NCI-H1436 treated with DMSO at 0.1 percent for 48 hours (cell line): ENCODE measurements at places on chromosomes 7 and 10.

- no peak for DNase-seq
Observed at GRCh38 chr10:42734536-42734935, 48.1 kb upstream of the BMS1 start.

GRCh38 chr10:53406532-53406931 is 633.9 kb upstream of the MBL2 start:
- DNase-seq, result no peak

DNA sequence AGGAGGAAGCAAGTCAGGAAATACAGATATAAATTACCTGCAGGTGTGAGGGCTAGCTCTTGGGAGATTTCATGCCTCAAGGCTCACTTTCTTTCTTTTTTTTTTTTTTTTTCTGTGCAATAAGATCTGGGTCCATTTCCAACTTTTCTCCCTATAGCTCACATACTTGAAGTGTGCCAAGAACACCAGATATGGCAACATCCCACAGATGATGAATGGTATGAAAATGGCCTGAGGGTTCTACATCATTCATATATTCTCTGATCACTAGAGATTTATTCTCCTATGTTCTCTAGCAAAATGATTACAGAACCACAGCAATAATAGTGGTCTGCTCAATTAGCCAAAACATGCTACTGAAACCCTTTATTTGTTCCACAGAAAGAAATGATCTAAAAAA is 117.2 kb downstream of the LRRTM3 start:
- DNase-seq, result no peak

DNA sequence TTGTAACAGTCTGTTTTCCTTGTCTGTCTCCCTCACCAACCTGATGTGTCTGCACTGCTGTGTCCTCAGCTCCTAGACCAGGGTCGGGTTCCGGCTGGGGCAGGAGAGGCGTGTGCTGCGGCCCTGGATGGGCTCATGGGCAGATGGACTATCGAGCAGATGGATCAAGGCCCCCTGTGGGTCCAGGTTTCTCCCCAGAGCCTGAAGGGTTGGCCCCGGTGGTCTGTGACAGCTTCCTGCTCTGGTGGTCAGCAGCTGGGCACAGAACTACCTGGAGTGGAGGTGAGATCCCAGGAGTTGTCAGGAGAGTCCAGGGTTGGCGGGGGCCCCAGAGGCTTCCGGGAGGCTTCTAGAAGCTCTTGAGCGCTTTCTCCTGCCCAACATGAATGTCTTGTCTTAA is 75.1 kb downstream of the GRK5 start:
- DNase-seq, result no peak

- no peak for DNase-seq
Observed at GRCh38 chr7:44217852-44218402, 17.1 kb downstream of the YKT6 start.

DNA sequence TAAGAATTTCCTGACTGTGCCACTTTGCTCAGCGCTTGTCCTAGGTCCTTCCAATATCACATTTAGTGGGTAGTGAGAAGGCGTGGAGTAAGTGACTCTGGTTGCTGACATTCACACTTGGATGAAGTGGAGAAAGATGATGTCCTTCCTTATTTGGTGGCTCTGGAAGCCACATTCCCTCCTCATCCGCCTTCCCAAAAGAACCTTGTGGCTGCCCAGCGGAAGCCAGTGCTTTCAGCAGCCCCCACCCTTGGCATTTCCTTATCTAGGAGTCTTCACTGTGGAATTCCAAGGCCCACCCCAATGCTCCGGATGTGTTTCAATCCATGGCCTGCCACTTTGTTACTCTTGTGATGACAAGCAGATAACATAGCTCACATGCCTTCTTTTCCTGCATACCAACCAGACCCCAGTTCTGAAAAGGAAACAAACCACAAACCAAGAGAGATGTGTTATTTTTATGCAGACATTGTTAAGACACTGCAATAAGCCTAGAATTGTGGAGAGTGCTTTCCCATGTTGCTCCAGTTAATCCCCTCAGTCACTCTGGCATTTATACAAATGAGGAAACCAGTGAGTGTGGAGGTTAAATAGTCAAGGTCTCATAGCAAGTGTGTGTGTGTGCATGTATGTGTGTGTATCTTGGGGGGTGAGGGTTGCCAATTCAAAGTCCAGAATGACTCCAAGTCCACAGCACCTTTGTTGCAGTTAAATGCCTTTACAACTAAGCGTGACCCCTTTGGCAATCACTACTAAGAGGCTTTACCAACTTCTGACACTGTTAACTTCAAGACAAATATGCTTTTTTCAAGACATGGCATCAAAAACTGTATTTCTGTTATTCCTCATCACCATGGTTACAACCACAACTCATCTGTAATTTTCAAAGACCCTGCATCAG is 10.3 kb upstream of the ANKRD1 start:
- no peak for DNase-seq

GRCh38 chr10:3740157-3740871 is 44.7 kb downstream of the KLF6 start:
- no peak for DNase-seq

DNA sequence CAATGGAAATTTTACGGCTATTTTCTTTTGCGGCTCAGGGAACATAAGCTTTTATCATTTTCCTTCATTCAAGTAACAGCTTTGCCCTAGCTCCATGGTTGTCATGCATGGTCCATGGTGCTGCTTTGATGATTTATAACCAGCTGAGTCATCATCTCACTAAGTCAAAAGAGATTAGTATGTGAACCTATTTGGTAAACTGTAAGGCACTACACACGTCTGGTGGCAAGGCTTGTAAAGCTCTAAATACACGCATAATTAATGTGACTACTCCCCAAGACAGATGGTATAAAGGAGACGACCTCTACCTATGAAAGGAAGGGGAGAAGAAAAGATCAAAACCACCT is 340.2 kb downstream of the KCNMA1 start:
- no peak for DNase-seq

DNA sequence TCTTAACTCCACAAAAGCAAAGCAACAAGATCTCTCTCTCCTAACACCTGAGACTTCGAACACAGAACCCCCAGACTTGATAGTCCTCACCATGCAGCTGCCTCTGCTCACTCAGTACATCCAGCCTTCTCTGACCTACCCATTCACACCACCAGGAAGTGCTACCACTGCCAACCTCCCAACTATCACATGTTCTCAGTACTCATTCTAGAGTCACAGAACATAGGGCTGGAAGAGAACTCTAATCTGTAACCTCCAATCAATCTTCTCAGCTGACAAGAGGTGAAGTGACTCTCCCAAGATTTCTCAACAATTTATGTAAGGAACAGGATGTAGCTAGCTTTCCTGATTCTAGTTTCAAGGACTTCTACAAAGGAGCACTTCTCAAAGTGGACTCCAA is 3.8 kb downstream of the NUDCD3 start:
- no peak for DNase-seq

DNA sequence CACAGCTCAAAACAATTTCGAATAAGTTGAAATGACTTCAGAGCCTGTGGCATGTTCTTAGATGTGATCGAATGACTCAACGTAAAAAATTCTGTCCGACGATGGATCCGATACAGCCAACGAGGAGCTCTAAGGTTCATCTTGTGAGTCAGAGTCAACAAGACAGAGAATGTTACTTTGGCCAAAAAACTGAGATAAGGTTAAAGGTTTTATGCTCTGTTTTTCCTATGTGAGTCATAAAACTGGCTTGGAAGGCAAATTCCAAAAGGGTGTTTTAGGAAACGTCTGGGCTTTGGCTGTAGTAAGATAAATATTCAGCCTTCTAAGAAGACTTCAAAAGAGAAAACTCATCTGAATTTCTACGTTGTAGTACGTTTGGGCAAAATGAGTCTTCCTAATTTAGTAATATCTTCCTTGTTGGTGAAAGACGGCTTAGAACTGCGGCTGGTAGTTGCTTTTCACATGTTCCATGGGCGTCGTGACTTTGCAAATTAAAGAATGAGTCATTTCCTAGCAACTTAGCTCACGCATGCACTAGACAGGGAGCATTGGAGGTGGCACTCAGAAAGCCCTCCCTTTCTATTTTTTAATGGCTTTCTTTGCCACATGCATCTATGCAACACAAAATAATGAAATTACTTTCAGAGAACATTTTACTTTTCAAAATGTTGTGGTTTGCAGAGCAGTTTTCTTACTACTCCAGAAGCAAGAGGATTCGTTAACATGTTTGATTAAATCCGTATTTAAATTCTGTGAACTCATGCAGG is 28.2 kb downstream of the PFKP start:
- DNase-seq, result no peak

DNA sequence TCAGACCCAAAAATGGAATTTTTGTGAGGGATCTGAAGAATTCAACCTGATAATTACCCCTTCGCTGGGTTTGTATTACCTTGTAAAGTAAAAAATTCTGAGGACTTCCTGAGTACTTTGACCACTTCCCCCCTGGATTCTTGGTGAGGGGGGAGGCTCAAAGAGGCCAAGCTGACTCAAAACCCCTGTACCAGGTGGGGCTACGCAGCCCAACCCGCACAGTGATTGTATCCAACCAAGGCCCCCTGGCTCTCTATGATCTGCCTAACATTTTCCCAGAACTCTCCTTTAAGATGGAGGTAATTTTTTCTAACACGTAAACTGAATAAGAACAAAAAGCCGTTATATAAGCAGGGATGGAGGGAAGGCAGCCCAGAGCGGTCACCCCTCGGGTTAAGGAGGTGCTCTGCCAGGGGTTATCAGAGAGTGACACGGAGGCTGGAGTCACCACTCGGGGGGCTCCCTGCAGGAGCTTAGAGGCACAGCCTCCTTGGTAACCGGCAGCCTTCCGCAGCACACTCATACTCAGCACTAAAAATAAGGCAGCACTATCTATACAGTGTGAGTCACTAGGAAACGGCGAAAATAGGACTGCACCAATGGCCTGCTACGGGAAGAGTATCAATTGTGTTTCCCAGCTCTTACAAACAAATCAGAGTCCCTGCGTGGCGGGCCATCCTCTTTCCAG is 255.4 kb downstream of the ELMO1 start:
- no peak for DNase-seq

DNA sequence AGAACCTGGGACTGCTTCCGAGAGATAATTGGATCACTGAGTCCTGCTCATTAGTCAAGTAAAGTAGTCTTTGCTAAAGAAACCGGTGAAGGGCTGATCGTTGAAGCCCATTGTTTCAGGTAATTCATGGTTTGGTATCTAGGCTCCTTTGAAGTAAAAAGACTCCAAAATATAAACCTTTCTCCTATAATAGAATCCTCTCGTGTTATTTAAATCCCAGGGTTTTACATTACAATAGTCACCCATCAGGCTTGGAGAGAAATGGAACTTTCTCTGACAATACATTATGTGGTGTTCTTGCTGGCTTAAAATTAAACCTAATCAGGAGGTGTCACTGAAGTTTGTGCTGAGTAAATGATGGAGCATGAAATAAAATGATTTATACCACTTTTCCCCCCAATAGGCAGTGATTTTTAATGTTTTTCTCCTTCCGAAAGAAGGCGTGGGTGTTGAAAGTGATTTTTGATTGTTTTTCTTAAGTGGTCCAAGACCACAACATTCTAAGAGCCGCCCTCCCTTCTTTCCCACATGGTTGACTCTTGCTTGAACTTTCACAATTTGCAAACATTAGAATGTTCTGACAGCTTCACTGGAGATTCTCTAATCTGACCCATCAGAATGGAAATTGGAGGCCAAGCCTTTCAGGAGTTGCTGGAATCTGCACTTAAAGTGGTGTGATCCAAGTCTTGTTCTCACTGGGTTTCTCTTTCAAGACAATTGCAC is 44.2 kb downstream of the LRMDA start:
- no peak for DNase-seq

DNA sequence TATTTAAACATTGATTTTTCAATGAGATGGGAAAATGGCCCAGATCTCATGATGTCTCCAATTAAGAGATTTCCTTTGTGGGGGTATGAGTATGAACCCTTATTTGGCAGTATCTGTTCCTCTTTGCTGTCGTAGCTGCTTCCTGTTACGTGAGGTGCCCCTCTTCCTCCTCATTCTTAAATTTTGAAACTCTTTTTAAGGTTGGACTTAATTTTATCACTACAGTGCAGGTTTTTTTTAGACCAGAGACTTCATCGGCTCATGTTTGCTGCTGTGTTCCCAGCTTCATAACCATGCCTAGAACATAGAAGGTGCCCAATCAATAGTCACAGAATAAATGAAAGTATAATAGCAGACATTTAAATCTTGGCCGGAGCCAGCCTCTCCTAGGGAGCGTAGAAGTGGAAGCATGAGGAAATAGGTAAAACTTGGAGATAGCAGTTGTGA is 2.4 kb downstream of the MIOS start:
- DNase-seq, result no peak

- no peak for DNase-seq
Observed at GRCh38 chr7:39754326-39755120, 131.2 kb downstream of the RALA start.

GRCh38 chr7:32258265-32258664 is 188.1 kb upstream of the PDE1C start:
- no peak for DNase-seq

DNA sequence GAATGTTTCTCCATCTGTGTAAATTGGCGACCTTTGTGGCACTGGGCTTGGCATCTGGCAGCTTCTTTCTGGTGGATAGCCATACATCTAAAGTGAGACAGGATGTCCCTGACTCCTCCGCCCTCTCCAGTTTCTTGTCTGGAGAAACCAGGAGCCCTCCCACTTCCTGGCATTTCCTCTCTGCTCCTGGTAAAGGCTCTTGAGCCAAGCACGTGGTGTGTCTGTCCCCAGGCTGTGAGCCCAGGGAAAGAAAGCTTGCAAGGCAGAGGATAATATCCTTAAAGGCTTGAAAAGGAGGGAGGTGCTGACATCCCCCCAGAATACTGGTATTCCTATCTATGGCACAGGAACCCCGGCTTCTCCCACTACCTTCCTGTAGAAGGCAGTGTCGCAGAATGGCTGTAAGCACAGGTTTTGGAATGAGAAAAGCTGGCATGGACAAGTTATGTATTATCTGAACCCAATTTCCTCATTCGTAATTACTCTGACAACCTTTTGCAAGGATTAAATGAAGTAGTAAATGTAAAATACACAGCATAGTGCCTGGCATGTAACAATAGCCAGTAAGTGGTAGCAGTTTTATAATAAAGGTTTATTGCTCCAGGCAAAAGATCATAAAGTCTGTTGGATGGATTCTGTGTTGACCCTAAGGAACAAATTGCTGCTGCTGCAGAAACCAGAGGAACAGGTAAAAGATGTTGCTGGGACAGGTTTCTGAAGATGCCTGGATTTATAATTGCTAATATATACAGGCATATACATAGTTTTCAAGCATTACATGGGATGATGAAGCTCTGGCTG is 11.8 kb upstream of the ACSL5 start:
- no peak for DNase-seq

GRCh38 chr7:2903682-2904162 is 59.6 kb upstream of the GNA12 start:
- DNase-seq, result no peak

DNA sequence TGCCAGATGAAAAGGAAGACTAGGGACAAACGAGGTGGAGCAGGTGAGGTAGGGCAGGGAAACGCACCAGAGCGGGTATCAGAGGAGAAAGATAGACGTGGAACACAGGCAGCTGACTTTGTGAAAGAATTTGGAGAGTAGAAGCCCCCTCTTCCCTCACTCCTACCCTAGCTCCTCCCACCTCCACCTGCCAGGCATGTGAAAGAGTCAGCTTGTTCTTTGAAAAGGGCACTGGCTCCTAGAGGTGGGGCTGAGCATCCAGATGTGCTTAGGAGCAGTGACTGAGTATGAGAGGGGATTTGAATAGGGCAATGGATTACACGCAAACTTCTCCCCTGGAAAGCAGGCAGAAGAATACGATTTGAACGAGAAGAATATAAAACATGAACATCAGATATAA is 174.2 kb upstream of the INHBA start:
- no peak for DNase-seq

- DNase-seq, result no peak
Observed at GRCh38 chr10:100006243-100006886, 3.4 kb downstream of the DNMBP start.
